BJ (cell line): ENCODE measurements at places on chromosomes 7 and 10.

DNA sequence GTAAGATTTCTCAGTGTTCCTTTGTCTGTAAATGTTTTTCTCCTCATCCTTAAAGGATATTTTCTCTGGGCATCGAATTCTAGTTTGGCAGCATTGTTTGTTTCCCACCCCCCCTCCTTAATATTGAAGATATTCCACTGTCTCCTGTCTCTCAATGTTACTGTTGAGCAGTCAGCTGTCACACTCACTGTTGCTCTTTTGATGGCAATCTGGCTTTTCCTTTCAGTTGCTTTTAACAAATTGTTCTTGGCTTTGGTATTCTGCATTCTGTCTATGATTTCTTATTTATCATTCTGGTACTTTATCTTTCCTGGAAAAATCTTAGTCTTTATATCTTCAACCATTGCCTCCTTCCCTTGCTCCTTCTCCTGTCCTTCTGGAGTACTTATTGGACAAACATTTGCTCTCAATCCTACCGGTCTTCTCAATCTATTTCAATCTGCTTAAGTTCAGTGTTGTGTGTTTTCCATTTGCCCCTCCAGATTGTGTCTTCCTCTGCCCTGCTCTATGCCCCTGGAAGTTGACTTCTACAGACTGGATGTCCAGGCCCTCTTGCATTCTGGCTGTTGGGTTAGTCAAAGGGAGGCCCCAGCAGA, 9.3 kb upstream of the GTPBP4 start:
- DNase-seq: no peak

DNA sequence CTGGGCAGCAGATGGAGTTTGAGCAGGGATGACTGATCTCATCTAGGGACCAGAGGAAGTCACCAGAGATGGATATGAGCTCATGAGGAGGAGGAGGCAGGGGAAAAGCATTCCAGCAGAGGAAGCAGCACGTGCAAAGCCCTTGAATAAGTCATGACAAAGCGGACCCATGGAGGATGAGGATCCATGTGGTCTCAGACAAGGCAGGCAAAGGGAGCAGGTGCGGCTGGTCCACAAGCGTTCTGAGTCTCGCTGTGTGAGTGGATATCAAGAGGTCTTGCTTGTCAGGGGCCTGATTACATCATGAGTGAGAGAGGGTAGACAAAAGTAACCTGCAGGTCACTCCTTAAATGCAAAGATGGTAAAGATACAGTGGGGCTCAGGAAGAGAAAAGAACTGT, 307.6 kb downstream of the GRID1 start:
- no peak for DNase-seq

GRCh38 chr10:47021850-47022249, 110.6 kb downstream of the PTPN20 start:
- no peak for DNase-seq

GRCh38 chr10:114393482-114393881, 10.8 kb downstream of the AFAP1L2 start:
- DNase-seq: no peak

DNA sequence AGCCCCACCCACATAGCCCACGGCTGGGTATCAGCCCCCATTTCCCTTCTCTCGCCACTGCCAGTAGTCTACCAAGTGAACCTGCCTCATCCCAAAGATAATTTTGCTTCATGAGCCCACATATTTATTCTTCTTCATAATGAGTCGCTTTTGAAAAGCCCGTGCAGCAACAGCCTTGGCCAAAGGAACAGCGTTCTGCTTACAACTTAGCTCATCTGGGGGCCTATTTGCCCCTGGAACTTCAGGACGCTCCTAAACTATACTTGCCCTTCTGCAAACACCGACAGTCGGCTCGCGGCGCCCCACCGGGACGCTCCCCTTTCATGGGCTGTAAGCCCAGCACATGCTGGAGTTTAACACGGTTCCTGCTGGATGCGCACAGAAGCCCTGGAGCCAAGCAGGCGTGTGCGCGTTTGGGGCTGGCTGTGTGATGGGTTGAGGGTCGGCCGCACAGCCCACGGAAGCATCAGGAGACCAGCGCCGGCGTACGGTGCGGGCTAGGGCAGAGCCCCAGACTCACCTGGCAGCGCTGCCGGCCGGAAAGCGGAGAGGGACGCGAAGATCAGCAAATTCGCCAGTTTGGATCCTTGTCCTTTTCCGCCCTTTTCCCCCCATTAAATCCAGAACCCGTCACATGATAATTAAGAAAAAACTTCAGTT, 370 bp downstream of the TMEM60 start:
- no peak for DNase-seq

GRCh38 chr7:34073676-34074075, 168.3 kb downstream of the BMPER start:
- DNase-seq: no peak

GRCh38 chr7:2802504-2803341, 41.4 kb downstream of the GNA12 start:
- DNase-seq: no peak

GRCh38 chr7:109206196-109206595, 636.5 kb downstream of the DNAJB9 start:
- no peak for DNase-seq

DNA sequence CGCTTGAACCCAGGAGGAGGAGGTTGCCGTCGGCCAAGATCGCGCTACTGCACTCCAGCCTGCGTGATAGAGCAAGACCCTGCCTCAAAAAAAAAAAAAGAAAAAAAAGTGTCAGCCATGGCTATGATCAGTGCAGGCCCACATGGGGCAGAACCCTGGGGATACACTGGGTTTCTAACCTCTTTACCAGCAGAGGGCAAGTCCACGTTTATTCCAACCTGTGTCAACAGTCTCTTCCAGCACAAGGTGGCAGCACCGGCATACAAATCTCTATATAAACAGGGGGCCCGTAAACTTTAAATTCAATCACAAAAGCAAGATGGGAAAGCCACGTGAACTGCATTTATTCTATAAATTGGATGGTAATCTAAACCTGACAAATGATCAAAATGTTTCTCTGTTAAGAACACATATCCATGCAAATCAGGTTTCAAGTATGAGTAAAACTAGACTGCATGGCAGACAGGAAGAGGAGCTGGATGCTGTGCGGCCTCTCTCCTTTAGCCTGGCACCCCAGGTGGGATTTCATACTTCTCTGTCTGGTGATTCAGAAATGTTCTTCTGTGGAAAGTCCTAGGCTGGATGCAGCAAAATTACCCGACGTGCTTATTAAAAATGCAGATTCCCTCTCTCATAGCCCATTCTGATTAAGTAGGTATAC, 60.0 kb upstream of the STEAP1B start:
- no peak for DNase-seq

DNA sequence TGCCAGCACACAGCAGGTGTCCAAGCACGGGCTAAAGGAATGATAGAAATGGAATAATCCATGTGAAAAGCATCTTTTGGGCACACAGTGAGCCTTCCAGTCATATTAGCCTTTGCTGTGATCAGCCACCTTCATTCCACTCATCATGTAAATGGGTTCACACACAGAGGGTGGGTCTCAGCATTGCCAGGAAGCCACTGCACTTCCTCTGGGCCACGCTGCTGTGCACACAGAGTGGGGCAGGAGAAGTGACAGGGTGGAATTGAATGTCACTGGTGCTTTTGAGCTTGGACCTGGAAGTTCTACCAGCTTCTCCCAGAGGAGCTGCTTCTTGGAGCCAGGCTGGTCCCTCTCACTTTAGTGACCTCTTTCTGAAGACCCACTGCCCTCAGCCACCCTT, 203.5 kb downstream of the USP6NL start:
- no peak for DNase-seq
